MV-4-11 (cell line): ENCODE measurements at places on chromosomes 12 and 14.

DNA sequence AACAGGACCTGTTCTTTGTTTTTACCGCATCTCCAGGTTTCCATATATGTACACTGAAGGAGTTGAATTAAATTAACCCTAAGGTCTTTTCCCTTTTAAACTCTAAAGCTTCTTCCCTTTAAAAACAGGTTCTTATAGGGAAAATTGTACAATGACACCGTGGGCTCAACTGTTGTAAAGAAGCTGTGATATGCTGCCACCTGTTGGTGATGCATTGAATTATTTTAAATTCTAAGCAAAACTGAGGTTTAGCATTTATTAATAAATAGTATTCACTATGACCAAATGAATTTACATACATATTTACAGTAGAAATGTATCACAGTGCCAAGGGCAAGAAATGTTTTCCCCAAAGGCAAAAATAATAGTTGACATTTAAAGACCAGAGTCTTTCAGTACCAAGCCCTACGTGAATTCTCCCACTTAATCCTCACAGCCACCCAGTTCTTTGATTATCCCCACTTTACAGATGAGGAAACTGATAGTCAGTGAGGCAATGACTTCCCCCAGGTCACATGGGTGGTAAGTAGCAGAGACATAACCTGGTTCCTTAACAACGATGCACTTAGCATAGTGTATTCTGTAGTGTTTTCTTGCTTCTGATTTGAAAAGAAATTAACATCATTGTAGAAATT, 35.7 kb upstream of the TMEM263 start:
- DNase-seq = peak; percentile 19

GRCh38 chr12:3313066-3313465, 177.9 kb upstream of the PRMT8 start:
- DNase-seq = no peak

GRCh38 chr12:81070846-81071245, 7.0 kb upstream of the ACSS3 start:
- DNase-seq = no peak

DNA sequence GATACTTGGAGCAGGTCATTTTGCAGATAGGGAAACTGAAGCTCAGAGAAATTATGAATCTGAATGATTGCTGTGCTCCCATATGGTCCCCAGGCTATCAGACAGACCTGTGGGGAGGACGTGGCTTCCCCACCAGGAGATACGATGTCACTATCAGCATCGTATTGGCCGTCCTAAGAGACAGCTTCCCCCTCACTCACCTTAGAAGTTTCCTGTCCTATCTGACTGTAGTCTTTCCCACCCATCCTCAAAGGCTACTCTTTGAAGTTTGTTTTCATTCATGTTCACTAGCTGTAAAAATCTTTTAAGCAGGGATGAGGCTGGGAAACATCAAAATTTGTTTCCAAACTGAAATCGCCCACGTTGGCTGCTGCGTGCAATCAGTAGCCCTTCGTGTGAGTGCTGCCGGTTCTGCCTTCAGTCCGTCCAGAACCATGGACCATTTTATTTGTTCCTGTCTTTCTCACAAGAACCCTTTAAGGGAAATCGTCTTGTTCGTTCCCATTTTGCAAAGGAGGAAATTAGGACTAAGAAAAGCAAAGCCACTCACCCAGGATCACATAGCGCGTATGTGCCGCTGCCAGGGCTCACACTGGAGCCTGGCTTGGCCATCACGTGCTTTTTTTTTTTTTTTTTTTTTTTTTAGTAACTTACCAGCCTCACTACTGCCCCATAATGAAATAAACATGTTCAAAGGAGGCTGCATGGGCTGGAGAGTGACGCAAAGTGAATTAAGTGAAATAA, 1.0 kb upstream of the KDM2B start:
- peak; percentile 52 for DNase-seq

GRCh38 chr14:99320105-99320572, 48.1 kb upstream of the BCL11B start:
- peak; percentile 19 for DNase-seq

GRCh38 chr12:65602610-65603295, 221.5 kb upstream of the HMGA2 start:
- peak; percentile 48 for DNase-seq

- peak; percentile 85 for DNase-seq
Measured at GRCh38 chr14:86799244-86799647, 1193.7 kb downstream of the GALC start.

DNA sequence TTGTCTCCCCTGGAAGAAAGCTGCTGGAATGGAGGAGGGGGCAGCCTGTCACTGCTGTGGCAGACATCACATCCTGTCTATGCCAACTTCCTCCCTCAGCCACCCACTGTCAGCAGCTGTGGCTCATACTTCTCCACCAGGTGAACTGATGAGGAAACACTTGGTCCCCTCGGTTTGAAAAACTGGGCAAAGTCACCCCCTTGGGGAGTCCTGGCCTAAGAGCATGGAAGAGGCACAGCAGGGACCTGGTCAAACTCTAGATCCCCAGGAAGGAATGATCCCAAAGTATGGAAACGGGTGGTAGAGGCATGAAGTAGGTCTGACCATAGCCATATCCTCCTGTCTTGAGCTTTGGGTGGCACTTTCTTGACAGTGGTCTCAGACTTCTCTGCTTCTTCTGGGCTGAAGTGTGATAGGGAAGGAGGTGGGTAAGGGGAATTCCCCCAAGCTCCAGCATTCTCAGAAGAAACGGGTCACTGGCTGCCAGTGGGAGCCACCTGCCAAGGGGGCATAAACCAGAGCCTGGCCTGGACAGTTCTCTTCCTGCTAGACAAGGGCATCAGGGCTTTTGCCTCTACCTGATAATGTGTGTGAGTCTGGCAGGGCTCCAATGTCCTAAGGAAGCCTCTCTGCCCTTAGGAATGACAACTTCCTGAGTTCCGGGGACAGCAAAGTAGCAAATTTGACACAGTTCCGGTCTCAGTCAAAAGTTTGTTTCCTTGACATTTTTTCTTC, 36.0 kb downstream of the FMNL3 start:
- peak; percentile 39 for DNase-seq

GRCh38 chr12:124556074-124556466, 11.3 kb downstream of the NCOR2 start:
- DNase-seq = no peak

DNA sequence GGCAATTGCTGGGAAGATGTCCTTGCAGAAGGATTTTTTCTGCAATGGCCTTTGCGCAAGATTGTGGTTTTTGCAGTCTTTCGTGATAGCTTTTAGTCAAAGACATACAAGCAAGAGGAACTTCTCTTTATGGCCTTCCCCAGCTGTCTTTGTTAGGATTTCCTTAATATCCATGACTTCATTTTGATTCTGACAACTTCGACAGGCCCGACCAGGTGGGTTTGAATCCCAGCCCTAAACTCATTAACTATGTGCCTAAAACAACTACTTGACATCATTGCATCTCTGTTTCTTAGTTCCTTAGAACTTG, 13.3 kb upstream of the VRK1 start:
- DNase-seq = peak; percentile 97

DNA sequence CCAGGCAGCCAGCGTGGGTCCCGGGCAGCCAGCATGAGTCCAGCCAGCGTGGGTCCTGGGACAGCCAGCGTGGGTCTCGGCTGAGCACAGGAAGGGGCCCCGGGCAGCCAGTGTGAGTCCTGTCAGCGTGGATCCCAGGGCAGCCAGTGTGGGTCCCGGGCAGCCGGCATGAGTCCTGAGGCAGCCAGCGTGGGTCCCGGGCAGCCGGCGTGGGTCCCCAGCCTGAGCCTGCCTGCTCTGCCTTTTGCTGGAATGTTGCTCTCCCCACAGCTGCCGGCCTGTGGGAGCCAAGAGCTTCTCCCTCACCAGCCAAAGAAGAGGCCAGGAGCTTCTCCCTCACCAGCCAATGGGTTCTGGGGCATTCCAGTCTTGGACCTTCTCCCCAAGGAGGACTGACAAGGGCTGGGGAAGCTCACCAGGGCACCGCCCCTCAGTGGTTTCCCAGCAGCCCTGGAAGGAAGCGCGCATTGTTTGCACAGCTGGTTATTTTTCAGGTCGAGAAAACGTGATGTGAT, 15.0 kb upstream of the RFLNA start:
- no peak for DNase-seq

DNA sequence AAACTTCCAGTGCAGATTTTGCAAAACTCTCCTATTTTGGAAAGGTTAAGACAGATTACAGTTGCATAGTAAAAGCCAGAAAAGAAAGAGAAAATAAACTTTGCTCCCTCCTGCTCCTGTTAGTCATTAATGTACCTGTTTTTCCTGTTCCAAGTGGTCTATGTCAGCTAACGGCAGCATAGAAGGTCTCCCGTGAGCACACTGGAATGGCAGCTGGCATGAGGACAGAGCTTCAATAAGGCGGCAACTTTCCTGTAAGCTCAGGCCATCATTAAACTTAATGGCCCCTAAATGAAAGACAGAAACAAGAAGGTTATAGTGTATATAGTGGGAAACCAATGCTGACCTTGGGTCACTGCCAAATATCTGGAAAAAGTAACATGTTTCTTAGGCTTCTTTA, 16.0 kb downstream of the EIF2B2 start:
- no peak for DNase-seq

- no peak for DNase-seq
Measured at GRCh38 chr14:106665814-106666213, 1139.4 kb downstream of the TMEM121 start.

- no peak for DNase-seq
Measured at GRCh38 chr12:73361156-73361863, 1089.1 kb downstream of the TRHDE start.

- DNase-seq = no peak
Measured at GRCh38 chr12:468671-469389, 9.1 kb downstream of the B4GALNT3 start.

DNA sequence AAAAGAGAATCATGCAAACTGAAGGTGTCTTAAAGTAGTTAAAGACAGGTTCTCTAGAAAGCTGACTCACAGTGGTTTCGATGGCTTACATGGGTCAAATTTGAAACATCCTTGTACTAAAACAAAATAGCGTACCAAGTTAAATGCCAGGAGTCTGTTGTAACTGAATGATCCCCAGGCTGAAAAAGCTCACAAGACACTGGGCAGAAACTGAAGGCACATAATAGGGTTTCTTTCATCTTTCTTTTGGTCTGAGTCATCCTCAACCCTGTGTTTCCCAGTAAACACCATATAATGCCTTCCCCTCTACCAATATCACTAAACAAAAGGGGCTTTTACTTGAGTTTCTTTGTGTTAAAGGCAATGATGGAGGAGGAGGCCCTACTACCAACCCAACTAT, 12.8 kb downstream of the ZFYVE1 start:
- DNase-seq = no peak

DNA sequence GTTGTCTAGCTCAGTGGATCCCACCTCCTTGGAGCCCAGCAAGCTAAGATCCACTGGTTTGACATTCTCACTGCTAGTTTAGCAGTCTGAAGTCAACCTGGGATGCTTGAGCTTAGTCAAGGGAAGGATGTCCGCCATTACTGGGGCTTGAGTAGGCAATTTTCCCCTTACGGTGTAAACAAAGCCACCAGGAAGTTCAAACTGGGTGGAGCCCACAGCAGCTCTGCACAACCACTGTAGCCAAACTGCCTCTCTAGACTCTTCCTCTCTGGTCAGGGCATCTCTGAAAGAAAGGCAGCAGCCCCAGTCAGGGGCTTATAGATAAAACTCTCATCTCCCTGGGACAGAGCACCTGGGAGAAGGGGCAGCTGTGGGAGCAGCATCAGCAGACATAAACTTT, 16.7 kb upstream of the TAS2R43 start:
- no peak for DNase-seq

DNA sequence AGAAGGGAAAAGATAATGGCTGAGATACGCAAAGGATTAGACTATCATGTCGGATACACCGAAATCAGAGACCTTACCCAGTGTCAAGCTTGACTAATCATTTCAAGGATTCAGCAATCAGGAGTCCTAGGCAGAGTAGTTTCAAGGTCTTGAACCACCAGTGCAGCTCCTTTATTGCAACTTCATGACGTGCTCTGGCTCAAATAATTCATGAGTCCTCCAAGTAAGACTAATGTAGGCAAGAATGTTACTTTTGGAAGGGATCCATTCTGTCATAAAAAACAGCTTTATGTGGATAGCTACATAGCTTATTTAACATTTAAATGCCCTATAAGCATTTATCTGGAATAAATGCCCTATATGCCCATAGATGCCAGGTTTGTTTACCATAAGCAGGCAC, 123.2 kb downstream of the LMO3 start:
- no peak for DNase-seq
